ENCODE measurements at places on chromosomes 1 and 21.
A peak's percentile ranks its signal among the peaks of the same experiment; 100 is the strongest.

GRCh38 chr1:41588334-41588875 is 103.9 kb upstream of the EDN2 start:
- DNase-seq = no peak

DNA sequence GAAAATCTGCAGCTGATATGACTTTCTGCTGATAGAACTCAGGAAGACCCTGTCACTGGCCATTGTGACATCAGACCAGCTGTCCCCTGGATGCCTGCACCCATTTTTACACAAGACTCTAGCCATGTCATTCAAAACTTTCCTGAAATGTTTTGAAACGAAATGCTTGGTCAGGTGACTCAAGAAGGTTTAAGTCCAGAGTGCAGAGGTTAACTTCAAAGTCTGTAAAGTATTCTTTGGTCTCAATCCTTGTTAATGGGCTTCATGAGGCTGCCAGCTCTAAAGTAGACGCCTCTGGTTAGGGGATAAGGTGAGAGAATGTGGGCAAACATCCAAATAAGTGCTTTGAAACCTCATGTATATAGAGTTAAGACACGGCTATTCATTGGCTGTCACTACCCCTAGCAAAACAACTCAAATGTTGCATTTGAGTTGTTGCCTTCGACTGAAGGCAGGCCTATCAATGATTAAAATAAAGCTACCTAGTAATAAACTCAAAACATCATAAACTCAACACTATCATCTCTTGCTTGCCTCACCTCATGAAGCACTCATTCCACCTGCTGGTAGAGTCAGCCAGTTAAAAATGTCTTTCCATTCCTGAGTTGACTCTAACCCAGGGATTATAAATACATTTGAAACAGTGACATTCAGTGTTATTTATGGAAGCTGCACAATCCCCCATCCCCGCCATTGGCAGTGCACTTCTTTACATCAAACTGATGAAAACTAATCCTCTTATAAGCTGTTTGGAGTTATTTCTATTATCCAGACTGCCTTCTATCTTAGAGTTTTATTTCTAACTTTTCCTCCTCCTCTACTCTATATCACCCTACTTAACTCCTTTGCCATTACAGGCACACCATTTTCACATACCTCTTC is 26.0 kb downstream of the RABIF start:
- DNase-seq = no peak

GRCh38 chr1:110555807-110556470 is 37.0 kb upstream of the KCNA10 start:
- peak; percentile 91 for DNase-seq

- DNase-seq = no peak
These were observed 66.7 kb downstream of the RPE65 start for GRCh38 chr1:68383092-68383491.

DNA sequence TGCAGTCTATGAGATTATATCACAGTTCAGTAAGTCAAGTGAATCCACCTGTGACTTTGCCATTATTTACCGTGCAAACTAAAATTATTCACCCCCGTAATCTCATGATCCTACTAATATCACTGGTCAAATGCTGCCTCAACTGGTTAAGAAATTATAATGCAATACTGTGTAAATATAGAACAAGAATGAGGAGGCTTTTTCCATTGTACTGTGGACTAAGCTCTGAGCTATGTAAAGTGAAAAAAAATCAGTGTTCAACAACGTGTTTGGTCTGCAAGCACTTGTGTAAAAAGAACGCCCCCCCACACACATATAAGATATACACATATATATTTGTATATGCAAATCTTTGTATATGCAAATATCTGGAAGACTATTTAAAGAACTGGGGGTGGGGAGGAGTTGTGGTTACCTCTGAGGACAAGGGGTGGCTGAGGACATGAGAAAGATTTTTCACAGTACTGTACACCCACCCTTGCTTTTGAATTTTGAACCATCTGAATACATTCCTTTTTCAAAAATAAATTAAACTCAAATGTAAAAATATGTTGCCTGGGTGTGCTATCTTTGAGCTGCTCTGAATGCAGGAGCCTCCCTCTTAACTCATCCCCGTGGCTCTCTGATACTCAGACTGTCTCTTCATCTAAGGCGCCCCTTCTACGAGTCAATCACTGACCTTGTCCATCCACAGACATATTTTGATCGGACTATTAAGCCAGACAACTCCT is 57.0 kb downstream of the PTP4A2 start:
- DNase-seq = no peak

- peak; percentile 72 for DNase-seq
These were observed 87.0 kb downstream of the NCAM2 start for GRCh38 chr21:21085206-21085605.

- no peak for DNase-seq
These were observed 244.4 kb downstream of the CHRM3 start for GRCh38 chr1:239630767-239631166.

- no peak for DNase-seq
These were observed 16.2 kb downstream of the AMPD2 start for GRCh38 chr1:109635862-109636200.

- DNase-seq = no peak
These were observed 5.0 kb upstream of the RNF19B start for GRCh38 chr1:32969566-32969965.

GRCh38 chr1:197027359-197027758 is 39.7 kb downstream of the F13B start:
- no peak for DNase-seq

- no peak for DNase-seq
These were observed 38.4 kb upstream of the CCSAP start for GRCh38 chr1:229381234-229381633.

GRCh38 chr1:203190949-203191348 is 4.4 kb upstream of the CHI3L1 start:
- DNase-seq = no peak

- no peak for DNase-seq
These were observed 171.2 kb downstream of the SEC16B start for GRCh38 chr1:177798614-177799013.

- no peak for DNase-seq
These were observed 37.1 kb downstream of the ALPL start for GRCh38 chr1:21546122-21546825.

- no peak for DNase-seq
These were observed 586.4 kb upstream of the TMPRSS15 start for GRCh38 chr21:18989953-18990495.

DNA sequence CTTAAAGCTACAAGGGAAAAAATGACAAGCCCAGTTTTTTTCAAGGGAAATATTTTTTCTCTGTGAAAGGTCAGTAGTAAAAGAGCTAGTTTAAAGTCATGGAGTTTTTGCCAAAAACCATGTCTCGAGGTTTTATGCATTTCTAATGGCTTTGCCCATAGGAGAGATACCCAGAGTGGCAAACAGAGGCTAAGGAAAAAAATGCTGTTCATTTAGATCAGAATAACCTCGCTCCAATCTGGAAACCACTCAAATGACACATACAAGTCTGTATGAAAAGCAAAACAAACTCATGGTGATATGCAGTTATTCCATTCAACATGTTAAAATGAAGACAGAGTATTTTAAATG is 36.9 kb upstream of the EDEM3 start:
- no peak for DNase-seq

DNA sequence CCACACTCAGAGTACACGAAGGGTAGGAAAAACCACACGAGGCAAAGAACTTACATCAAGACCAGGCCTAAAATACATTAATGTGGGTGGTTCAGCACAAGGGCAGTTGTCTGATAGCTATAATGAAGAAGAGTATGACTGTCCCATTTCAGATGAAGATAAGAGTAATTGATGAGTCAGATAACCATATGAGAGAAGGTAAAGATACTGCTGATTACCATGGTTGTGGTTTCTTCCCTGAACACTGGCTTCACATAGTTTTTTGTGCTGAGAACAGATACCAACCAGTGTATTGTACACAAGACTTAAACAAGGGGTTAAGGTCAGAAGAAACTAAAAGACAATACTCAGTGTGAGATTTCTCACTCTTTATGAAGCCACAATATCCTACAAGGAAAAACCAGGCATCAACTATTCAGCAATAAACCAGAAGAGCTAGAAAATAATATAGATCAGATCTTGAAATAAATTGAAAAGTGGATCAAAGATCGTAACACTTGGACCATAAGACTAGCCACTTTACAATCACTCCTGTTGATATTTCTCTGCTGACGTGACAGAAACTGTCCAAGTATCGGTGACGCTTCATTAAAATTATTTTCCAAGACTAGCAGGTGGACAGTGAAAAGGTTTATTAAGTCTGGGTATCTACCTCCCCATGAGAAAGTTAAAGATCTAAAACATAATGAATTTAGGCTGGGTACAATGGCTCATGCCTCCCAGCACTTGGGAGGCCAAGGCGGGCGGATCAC is 28.6 kb downstream of the PUM1 start:
- DNase-seq = no peak

- DNase-seq = no peak
These were observed 177.3 kb downstream of the CAMTA1 start for GRCh38 chr1:6962478-6962995.

DNA sequence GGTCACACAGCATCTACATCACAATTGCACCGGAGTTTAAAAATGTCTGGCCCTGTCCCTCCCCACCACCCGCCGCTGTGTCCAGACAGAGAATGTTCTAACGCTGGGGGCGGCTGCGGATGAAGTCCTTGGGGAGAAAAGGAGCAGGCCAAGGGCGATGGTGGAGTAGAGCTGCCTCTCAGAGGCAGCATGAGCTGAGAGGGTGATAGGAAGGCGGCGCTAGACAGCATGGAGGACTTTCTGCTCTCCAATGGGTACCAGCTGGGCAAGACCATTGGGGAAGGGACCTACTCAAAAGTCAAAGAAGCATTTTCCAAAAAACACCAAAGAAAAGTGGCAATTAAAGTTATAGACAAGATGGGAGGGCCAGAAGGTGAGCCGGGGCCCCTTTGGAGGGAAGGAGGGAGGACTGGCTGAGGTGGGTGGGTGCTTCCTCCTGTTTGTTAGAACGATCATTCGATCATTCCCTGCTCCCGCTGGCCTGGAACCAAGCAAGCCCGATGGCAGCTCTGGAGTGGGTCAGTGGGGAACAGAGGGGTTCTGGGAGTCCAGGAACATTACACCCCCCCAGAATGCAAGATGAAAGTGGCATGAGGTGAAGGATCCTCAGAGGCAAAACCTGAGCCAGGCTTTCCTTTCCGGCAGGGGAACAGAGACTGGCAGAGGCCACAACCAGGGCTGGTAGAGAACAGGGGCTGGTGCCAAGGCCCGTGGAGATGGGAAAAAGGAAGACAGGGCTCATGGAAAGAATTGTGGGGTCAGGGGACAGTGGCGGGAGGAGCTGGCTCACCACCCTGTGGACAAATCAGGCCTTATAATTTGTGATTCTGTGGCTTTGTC is at the start of the genes FAM229A and TSSK3:
TSS of gene FAM229A (minus strand) at position 12 of the 840 bp plus-strand sequence. CDS start 394 bp downstream, outside the sequence.
TSS of gene TSSK3 (plus strand) at position 66 of the 840 bp plus-strand sequence. CDS start at position 229, 163 bp downstream.
- DNase-seq = no peak

DNA sequence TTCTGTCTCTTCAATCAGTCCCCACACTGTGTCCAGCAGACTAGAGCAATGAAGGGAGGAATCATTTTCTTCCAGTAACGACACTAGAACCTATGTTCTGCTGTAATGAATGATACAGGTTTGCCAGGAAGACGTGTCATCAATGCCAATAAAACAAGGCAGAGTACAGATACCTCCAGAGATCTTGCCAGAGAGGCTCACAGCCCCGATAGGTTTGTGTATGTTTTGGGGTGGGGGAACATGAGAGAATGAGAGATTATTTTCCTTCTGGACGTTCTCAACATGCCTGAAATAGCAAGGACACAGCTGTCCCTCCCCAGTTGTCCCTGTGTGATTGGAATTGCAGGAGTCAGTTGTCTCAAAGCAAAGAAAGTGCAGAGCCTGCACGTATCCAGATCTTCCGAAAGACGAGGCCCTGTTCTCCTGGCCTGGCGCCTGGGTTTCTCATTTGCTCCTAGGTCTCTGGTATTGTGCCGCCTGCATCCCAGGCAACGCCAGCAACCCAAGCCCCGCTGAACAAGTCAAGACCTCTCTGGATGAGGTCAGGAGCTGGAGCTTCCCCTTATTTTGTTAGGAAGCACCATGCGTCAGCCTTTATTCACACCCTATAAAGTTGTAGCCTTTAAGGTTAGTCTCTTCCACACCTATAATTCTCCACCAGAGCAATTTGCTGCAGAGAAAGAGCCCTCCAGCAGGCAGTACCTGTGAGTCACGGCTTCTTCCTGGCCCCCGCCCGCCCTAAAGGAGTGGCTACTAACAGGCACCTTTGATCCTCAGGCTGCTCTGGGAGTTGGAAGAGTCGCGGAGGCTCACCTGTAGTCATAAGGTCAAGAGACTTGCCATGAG is 130.5 kb downstream of the TOMM20 start:
- DNase-seq = no peak

DNA sequence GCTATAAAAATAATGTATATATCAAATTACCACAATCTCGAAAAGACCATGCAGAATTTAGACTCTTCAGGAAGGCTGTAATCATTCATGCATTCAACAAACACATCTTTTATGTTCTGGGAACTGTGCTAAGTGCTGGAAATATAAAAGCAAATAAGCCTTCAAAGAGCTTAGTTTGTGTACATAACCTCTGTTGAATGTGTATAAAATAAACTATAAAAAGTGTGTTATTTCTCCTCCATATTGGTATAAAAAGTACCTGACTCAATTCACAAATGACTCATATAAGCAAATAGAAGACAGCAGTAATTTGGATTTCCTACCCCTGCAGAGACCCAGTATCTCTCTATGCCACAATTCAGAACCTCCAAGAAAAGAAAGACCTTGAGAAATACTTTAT is 36.8 kb downstream of the RAB3GAP2 start:
- DNase-seq = no peak
